Lung microvascular endothelial cell (primary cell): ENCODE measurements at places on chromosomes 1 and 21. TPM values are rescaled to one million over a fixed set of nuclear protein-coding genes. Genes with fewer than 3 reads are reported as not detected.
A peak's percentile ranks its signal among the peaks of the same experiment; 100 is the strongest.

The PCAT6 gene
- not detected in 2 replicates for total RNA-seq

The S100A7A gene
- not detected in 2 replicates for total RNA-seq

The PADI1 gene
- total RNA-seq = under 0.01 TPM in 1 of 2 replicates, not detected in the other

The DENND2D gene
- 0.65 and 1.4 TPM in 2 replicates for total RNA-seq

The MCOLN2 gene
- total RNA-seq = not detected in 2 replicates

- no peak for DNase-seq
Observed at GRCh38 chr1:36093226-36093625, 4.5 kb downstream of the ADPRS start.

GRCh38 chr1:24893431-24893830 lies 36.6 kb downstream of the RUNX3 start:
- DNase-seq = no peak

DNA sequence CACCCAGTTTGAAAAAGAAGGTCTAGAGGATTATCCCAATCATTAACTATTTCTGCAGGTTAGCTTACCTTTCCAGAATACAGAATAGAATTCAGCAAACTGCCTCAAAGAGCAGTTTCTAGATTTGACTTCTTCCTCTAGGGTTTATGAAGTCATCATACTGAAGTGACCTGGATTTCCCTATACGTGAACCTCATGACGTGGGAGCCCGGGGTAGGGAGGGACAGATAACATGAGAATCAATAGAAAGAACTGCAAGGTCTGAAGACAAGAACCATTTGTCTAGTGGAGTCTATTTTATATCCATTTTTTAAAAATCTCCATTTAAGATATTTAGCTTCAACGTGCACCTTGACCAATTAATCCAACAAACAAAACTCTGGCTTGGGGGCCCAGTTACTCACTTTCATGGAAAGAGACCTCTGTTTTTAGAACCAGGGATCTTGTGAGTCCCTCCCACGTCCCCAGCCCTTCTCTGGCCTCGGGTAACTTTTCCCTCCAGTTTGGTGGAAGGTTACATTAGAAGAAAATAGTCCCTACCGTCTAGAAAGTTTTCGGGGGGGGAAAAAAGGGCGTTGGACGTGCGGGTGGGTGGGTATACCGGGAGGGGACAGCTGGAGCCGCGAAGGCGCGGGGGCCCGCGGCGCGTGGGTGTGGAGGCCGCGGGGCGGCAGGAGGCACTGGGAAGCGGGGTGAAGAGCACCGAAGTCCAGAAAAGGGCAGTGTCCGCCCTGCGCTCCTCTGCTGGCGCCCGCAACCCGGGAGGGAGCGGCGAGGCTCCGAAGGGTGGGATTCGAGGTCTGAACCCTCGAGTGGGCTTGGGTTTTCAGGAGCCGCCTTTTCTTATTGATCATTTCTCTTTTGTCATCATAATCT lies 13.8 kb upstream of the POGZ start:
- DNase-seq = peak; percentile 57

DNA sequence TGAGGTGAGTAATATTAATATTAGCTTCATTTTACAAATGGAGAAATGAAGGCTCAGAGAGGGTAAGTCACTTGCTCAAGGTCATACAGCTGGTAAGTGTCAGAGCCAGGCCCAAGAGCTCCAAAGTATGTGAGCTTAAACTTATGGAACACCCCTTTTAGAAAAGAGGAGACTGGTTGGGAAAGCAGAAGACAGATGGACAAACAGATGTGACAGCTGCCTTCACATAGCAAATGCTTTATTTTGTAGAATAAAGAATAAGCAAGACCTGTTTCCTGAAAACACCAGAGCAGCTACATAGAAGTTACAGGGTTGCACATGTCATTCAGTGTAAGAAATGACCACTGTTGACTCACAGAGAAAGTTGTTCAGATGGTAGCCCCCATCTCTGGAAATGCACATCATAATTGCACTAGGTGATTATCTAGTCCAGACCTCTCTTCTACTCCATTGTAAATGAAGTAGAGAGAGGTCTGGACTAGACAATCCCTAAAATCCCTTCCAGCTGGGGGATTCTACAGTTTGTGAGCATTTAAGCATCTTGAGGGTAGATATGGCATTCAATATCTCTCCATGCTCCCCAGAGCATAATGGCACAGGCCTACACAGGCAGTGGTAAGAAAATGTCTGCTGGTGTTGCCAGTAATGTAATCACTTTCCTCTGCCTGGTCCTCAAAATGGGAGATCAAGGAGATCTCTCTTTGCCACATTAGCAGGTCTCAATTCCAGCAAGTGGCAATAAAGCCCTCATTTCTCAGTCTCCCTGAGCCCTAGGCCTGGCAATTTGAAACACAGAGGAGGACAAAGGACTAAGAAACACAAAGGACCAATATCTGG lies 188.2 kb upstream of the FGGY start:
- no peak for DNase-seq

DNA sequence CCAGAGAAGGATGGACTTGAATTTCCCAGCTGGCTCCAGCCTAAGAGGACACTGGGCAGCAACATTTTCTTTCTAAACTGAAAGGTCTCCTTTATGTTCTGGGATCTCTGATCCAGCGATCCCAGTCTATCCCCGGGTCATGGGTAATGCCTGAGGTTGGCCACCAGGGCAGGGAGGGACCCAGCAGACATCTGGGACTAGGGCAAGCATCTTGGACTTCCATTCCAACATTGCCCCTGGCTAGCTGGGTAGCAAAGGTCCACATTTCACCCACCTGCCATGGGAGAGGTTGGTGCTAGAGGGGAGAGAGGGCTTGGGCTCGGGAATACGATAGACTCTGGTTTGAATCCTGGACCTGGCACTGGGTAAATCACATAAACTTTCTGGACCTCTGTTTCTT lies 84.6 kb downstream of the LRRN2 start:
- DNase-seq = no peak

DNA sequence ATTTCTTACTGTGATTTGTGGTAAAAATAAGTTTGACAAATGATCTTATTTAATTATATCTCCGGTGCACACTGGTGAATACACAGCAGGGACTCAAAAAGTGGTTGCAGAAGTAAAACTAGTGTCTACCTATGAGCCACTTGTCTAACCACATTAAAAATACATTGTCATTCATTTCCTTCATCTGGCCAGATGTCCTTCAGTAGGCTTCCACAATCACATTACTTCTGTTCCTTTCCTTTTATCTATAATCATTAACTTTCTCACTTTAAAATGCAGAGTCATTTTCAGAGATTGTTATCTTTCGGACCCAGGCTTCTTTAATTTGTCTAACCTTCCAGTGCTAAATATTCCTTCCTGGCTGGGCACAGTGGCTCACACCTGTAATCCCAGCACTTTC lies 3.0 kb downstream of the RBBP5 start:
- DNase-seq = no peak
